ENCODE measurements at places on chromosomes 6 and 20.

DNA sequence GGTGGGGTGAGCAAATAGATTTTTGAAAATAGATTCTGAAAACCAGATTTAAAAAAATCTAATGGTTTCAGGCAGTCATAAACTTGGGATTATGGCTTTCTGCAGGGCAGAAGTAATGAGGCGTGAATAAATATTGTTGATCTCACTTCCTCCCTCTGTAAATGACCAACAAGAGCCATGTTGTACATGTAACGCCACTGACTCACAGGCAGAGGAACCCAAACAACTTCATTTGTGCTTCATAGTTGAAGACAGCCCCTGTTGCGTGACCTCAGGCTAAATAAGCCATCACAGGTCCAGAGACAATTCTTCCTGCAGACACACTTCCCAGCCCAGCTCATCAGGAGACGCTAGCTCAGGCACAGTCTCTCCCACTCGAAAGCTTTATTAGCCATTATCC, 59.1 kb upstream of the F13A1 start:
- no peak for DNase-seq

- no peak for DNase-seq
These were observed 212.1 kb upstream of the EXOC2 start for GRCh38 chr6:904994-905393.

DNA sequence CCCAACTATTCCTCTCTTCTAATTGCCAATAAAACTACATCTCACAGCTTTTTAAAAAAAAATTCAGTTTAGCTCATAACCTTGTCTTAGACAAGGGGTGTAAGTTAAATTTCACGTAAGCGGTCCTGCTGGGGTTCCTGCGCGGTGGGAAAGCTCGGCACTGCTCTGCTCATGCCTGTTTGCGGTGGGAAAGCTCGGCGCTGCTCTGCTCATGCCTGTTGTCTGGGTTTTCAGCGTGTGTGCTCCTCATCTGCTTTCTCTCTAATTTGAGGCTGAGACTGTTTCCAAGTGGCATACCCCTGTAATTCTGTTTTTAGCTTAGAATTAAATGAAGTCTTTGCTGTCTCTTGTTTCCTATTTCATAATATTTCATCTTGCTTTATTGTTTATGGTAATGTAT, 18.6 kb downstream of the ARID1B start:
- no peak for DNase-seq

GRCh38 chr6:4491501-4492260, 284.5 kb upstream of the CDYL start:
- DNase-seq: no peak
